HFF-Myc (cell line): ENCODE measurements at places on chromosomes 13 and 19.

- no peak for DNase-seq
These were observed 573.0 kb upstream of the PCDH9 start for GRCh38 chr13:67803118-67803517.

- no peak for DNase-seq
These were observed 8.7 kb upstream of the INSL3 start for GRCh38 chr19:17829855-17830566.

DNA sequence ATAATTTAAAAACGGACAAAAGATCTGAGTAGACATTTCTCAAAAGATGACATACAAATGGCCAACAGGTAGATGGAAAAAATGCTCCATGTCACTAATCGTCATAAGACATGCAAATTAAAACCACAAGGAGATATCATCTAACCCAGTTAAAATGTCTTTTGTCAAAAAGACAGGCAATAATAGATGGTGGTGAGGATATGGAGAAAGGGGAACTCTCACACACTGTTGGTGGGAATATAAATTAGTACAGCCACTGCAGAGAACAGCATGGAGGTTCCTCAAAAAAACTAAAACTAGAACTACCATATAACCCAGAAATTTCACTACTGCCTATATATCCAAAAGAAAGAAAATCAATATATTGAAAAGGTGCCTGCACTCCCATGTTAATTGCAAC, 37.9 kb downstream of the OR10H4 start:
- DNase-seq = no peak

DNA sequence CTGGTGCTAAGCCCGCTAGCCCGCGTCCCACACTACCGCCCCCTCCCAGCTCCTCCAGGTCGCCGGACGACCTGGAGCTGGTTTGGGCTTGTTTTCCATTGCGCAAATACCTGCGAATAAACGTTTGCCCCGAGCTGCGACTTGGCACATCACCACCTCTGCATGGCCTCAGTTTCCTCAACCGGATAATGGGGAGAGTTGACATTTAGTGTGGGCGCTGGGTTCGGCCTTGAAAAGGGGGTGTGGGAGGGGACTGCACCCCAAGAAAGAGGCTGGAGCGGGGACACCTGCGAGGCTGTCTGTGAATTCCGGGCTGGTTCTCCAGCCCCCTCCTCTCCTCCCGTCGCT, 11.0 kb upstream of the JUND start:
- no peak for DNase-seq

DNA sequence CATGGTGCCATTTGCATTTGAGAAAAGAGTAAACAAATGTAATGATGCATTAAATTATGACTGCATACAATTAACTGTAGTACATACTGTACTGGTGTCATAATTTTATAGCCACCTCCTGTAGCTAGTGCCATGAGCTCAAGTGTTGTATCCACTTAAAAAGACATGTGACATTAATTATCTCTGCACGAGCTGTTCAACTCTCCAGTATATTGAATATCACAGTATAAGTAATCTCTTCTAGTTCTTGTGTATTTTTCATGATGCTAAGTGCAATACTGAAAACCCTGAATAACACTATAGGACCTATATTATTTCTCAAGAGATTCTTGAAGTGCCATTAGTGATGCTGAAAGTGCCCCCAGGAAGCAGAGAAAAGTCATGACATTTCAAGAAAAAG, 387.3 kb downstream of the PCDH17 start:
- no peak for DNase-seq

GRCh38 chr13:29479716-29480492, 115.6 kb downstream of the SLC7A1 start:
- DNase-seq = no peak

- DNase-seq = no peak
These were observed 6.2 kb downstream of the NRTN start for GRCh38 chr19:5811117-5811516.

- no peak for DNase-seq
These were observed 77.7 kb downstream of the MIPEP start for GRCh38 chr13:23811366-23812062.

DNA sequence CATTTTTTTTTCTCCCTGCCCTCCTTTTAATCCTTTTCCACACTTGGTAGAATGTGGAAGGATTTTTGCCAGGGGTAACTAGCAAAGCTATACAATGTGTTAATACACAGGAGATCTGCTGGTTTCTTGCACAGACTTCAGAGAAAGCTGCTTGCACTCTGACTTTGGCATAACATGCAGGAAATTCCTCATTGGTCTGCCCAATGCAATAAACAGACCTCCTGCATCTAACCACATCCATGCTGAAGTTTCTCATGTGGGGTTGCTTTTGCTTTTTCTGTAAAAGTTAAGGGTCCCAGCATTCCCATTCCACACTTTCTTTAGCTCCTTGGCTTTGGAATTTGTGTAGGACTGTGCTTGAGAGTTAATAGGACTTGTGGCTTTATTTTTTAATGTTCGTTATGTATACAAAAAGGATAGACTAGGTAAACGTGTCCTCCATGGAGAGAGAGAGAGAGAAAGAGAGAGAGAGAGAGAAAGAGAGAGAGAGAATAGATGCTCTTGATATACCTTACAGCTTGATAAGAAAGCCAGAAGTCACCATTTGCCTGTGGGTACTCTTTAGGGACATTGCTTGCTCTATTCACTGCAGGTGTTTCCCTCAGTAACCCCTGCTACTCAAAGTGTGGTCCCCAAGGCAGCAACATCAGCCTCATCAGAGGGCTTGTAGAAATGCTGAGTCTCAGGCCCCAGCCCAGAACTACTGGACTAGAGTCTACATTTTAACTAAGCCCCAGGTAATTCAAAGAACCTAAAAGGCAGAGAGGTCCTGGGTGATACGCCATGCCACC, 170.5 kb downstream of the SHISA2 start:
- no peak for DNase-seq

DNA sequence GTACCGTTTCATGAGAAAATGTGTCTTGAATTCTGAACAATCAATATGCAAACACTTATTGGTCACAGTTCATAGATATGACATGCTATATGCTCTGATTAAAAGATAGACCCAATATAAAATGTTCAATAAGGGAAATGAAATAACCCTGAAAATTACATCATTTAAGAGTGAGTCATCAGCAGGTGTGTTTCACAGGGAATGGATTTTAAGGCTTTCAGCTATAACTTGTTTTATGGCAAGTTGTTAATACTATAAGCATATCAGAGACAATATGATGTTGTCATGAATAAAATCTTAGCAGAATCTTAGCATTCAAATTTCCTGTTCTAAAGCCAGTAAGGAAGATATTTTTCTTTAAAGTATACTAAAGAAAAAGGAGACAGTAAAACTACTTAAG, 483.4 kb upstream of the PCDH9 start:
- DNase-seq = no peak

DNA sequence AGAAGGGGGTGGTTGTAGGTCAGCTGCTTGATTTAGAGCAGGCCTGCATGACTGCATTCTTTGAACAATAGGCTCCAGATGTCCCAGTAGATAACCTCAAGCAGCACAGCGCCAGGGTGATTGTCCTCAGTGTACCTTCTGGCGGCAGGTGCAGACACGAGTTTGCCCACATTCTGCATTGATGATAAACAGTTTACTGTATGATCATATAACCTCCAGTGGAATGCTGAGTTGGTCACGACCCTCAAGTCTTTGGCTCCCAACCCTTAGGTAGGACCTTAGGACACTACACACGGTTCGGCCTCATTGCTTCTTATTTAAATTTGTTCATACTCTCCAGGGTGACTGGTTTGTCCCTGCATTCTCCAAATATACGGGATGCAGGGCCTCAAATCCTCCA, 12.2 kb downstream of the ZNF439 start:
- DNase-seq = no peak

GRCh38 chr13:23790577-23791170, 98.5 kb downstream of the MIPEP start:
- DNase-seq = peak; percentile 89

DNA sequence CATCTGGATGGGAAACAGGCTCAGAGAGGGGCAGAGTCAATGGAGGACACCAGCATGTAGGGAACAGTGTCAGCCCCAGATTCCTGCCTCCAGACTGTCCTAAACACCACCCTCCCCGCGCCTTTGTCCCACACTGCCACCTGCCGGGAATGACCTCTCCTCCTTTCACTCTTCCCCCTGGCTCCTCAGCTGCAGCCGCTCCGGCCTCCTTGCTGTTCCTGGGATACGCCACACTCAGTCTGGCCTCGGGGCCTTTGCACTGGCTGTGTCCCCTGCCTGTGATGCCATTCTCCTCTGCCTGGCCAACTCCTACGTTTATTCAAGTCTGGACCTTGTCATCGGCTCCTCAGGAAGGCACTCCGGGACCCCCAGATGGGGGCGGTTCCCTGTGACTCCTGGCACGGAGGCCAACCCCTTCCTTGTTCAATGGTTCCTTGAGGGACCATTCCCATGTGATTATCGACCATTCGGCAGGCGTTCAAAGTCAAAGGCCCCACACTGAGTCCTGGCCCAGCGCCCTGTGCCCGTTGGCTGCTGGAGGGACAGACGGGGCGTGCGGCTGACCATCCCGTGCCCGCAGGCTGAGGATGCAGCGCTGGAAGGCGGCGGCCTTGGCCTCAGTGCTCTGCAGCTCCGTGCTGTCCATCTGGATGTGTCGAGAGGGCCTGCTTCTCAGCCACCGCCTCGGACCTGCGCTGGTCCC, 15.8 kb downstream of the FUT6 start:
- no peak for DNase-seq

GRCh38 chr13:112712451-112713207, 22.8 kb downstream of the ATP11A start:
- DNase-seq = no peak

GRCh38 chr13:27004326-27004725, 167.3 kb downstream of the USP12 start:
- DNase-seq = no peak

DNA sequence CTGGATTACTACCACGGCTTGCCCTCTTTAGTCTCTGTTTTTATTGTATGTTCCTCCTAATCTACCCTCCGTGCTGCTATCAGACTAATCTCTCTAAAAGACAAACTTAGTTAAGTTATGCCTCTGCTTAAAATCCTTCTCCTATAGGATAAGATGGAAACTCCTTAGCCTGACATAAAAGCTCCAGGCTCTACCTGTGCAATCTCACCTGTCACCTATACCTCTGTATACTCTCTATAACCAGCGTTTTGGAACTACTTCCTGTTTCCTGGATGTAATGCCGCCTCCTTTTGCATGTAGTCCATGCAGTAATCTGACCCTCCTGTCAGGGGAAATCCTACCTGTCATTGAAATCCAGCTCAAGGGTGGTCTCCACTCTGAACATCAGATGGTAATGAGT, 41.2 kb downstream of the OLFM4 start:
- no peak for DNase-seq

- no peak for DNase-seq
These were observed 61.7 kb downstream of the ARHGAP35 start for GRCh38 chr19:46922465-46922864.

DNA sequence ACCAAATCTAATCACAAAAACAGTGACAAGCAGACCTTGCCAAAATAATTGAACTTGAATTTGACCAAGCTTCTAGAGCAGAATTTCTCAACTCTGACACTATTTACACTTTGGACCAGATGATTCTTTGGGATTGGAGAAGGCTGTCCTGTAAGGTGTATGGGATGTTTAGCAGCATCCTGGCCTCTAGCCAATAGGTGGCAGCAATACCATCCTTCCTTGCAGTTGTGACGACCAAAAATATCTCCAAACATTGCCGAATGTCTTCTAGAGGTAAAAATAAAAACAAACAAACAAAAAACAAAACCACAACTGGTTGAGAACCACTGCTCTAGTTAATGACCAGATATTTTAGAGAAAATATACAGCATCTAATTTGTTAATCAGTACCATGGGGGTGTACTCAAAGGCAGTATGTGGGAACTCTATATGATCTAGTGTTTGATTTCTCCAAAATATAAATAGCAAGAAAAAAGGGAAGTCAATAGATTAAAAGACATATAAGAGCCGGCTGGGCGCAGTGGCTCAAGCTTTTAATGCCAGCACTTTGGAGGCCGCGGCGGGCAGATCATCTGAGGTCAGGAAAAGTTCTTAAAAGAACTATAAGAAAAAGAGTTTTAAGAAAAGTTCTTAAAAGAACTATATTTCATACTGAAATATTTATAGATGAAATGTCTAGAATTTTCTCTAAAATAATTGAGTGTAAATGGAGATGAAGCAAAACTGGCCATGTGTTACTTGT, 60.9 kb upstream of the ZNF527 start:
- no peak for DNase-seq

DNA sequence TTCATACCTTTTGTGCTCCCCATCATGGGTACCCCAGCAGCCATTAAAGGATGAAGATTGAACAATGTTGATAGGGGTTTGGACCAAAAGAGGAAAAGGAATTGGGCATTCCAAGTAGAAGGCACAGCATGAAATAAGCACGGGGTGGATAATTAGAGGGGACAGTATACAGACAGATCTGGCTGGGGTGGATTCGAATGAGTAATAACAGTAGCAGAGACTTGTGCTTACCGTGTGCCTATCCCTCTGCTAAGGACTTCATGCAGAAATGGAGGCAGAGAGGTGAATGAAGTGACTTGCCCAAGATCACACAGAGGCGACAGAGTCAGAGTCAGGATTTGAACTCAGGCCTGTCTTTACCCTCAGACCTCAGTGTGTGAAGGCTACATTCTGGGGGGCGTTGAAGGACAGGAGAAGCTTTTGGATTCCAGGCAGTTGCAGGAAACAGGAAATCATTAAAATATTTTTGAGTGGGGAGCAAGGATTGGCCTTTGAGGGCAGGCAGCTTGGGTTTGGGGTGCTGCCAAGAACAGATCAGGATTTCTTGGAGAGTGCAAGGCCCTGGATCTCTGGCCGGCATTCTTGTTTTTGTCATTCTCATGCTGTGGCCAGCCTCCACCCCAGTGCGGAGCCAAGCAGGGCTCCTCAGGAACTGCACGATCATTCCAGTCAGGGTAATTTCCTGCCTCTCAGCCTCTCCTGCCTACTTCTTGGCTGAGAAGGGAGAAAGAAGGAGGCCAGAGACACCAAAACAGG, 18.7 kb downstream of the PAF1 start:
- DNase-seq = peak; percentile 85

GRCh38 chr13:78593652-78594455, 9.5 kb downstream of the POU4F1 start:
- DNase-seq = no peak

GRCh38 chr19:49570138-49570856, 10.1 kb downstream of the NOSIP start:
- DNase-seq = peak; percentile 77

DNA sequence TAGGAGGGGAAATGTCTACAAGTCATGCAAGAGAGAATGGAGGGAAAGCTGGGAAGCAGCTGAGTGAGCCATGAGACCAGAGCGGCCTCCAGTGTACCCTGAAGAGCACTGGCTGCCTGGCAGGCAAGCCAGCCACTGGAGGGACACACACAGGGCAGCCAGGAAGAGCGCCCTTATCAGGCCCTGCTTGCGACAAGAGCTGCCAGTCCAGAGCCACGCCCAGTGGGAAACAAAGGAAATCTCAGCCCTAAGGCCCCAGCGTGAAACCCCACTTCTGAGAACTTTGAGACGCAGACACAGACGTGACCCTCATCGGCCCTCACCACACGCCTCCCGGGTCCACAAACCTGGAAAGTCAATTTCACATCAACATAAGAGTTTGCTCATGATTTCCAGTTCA, 105.0 kb downstream of the STK24 start:
- no peak for DNase-seq
